ENCODE measurements at places on chromosomes 1 and 21.

GRCh38 chr1:39047374-39048229 is 21.5 kb downstream of the NDUFS5 start:
- H3K4me3 ChIP-seq = no peak overlapping the region
- DNase-seq = no peak
- H3K4me1 ChIP-seq = peaks cover 7% of the 10 kb centered on the region
- no peaks in the 10 kb centered on the region for H3K27me3 ChIP-seq
- peaks cover 25% of the 10 kb centered on the region for H3K36me3 ChIP-seq

DNA sequence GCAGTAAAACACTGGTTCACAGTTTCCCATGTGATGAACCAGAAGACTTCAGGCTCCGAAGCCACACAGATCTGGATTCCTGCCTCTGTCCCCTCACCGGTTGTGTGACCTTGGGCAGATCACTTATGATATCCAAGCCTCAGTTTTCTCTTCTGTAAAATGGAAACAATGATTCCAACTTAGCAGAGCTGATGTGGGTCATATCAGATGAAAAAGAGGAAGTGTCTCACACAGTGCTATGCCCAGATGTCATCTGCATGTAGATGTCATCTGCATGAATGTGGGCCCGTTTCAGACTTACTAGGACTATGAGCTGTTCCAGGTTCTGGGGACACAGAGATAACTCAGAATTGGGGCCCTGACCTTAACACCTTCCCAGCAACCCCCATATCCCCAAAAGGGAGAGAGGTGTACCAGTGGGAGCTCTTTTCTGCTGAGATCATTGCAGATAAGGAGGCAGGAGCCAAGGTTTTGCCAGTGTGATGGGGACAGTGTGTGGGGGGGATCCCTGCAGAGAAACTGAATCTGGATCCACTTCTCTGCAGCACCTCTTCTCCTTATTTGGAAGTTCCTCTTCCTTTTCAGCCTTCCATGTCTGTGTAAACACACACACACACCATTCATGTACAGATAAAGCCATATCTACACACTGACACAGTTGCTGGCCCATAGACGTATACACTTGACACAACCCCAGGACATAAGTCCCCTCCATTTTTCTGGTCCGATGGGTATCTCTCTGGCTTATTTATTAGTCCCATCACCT is 5.0 kb upstream of the ADGRB2 start:
- H3K36me3 ChIP-seq = no peaks in the 10 kb centered on the region
- no peak overlapping the region for H3K27ac ChIP-seq
- H3K4me1 ChIP-seq = peaks cover 7% of the 10 kb centered on the region

DNA sequence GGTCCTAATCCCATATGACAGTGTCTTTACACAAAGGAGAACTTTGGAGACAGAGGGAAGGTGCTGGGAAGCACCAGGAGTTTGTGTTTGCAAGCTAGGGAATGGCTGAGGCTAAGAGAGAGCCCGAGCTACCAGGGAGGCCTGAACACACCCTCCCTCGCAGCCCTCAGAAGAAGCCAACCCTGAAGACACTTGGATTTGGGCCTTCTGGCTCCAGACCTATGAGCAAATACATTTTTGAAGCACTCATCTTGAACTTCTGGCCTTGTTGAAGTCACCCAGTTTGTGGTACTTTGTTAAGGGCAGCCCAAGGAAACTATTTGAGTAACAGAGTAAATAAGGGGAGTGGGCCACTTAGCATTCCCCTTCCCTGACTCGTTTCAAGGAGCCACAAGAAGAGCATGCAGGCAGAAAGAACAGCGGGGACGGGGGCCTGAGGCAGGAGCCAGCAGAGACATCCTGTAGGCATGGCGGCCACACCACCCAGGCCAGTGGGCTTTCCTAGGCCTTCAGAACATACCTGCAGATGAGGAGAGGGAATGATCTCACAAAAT is 13.2 kb upstream of the QSOX1 start:
- no peak overlapping the region for H3K27ac ChIP-seq
- DNase-seq = no peak
- H3K4me3 ChIP-seq = no peak overlapping the region

DNA sequence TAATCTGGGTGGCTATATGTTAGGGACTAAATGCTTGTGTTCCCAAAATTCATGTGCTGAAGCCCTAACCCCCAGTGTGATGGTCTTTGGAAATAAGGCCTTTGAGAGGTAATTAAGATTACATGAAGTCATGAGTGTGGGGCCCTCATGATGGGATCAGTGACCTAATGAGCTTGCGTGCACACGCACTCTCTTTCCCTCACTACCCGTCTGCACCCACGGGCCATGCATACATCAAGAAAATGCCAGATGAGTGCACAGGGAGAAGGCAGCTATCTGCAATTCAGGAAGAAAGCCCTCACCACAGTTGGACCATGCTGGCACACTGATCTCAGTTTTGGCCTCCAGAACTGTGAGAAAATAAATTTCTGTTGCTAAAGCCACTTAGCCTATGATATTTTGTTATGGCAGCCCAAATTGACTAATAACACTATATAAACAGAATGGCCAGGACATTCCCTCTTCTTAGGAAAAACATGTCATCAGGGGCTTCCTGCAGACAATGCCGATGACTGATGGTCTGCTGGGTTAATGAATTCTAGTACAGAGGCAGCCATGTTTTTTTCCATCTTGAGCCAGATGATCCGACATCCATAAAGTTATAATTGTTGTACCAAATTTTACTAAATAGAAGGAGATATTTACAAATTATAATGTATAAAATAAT is 18.1 kb upstream of the MYOG start:
- H3K4me1 ChIP-seq = no peaks in the 10 kb centered on the region
- no peak for DNase-seq
- H3K27me3 ChIP-seq = peaks cover 24% of the 10 kb centered on the region
- no peak overlapping the region for H3K4me3 ChIP-seq
- H3K27ac ChIP-seq = no peak overlapping the region
- H3K36me3 ChIP-seq = no peaks in the 10 kb centered on the region

All from progenitor cell of endocrine pancreas (in vitro differentiated cells).